ENCODE measurements at places on chromosomes 13 and 19. TPM values are rescaled to one million over a fixed set of nuclear protein-coding genes. Genes with fewer than 3 reads are reported as not detected.

DNA sequence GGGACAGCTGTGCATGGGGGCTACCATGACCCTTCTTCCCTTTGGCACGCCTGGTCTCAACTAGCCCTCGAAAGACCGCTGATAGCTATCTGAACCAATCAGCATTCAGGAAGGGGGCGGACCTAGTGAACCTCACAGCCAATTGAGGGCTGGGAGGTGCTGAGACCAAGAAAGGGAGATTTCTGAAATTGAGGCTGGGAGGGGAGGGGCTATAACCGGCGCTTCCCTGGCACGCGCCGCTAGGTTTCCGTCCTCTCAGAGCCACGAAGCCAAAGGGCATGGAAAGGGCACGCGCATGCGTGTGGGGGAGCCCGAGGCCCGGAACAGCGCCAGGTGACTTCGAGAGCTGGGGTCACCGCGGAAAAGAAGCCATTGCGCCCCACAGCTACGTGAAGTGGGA is 4.2 kb upstream of the PAFAH1B3 start:
- H3K27me3 ChIP-seq = peaks cover 7% of the 10 kb centered on the region
- H3K36me3 ChIP-seq = no peaks in the 10 kb centered on the region
- no peak overlapping the region for H3K27ac ChIP-seq
- DNase-seq = no peak
- peaks cover 17% of the 10 kb centered on the region for H3K4me1 ChIP-seq
- H3K4me3 ChIP-seq = no peak overlapping the region

DNA sequence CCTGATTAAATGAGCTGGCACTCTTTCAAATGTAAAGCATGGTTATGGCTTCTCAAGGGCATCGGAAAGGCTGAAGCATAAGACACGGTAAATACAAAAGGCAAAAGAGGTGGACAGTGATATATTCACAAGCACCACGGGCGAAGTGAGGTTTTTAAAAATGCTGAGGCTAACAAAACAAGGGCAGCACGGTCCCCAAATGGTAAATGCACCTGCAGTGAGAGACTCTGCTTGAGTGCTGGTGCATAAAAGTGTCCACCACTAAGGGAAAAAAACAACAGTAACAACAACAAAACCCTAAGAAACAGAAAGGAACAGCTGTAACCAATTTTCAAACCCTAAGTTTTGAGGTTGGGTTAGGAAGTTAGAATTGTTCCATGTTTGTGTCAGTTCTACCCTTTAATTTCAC is 234.9 kb downstream of the PCDH9 start:
- no peaks in the 10 kb centered on the region for H3K4me1 ChIP-seq
- no peaks in the 10 kb centered on the region for H3K36me3 ChIP-seq
- H3K4me3 ChIP-seq = no peak overlapping the region
- no peaks in the 10 kb centered on the region for H3K27me3 ChIP-seq
- DNase-seq = no peak

DNA sequence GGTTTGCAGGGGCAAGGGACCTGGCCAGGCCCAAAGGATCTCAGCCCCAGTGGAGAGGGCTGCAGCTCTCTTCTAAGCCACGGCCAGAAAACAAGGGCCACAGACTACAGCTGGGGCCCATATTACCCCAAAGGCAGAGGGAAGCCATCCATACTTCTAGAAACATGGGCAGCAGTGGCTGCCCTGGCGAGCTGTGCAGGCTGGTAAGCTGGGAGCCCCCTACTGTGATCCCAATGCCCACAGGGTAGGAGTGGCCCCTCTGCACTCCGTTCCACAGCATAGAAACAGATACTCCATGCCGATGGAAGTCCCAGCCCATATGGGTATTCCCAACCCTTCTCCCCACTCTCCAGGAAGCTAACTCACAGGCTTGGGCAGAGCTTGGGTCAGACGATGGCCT is 25.1 kb downstream of the VSTM2B start:
- no peaks in the 10 kb centered on the region for H3K4me1 ChIP-seq
- no peak for DNase-seq
- H3K27me3 ChIP-seq = peaks cover 22% of the 10 kb centered on the region
- H3K36me3 ChIP-seq = no peaks in the 10 kb centered on the region
- no peak overlapping the region for H3K4me3 ChIP-seq

DNA sequence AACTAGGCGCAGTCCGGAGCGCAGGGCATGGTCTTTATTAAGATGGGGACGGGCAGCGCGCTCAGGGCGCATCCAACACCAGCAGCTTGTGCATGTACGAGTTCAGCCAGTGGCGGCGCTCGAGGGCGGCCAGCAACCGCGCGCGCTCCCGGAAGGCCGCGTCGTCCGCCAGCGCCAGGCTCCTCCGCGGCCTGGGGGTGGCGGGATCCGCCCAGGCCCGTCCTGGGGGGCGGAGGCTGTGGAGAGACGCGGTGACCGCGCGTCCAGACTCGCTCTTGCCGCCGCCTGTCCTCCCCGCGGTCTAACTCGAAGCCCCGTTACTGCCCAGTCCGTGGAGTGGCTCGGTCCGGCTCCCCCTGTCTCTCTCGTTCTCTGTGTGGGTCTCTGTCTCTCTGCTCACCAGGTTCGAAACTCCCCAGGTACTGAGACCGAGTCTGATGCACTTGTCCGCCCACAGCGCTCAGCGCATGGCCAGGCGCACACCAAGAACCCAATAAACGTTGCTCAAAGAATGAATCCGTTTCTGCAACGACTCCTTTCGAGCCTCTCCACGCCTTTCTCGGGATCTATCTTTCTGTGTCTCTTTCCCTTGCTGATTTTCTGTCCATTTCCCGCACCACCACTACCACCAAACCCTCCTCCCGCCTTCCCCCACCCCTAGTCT is 702 bp downstream of the PTH2 start:
- no peaks in the 10 kb centered on the region for H3K36me3 ChIP-seq
- H3K4me3 ChIP-seq = peak overlapping the region; percentile 86
- DNase-seq = peak; percentile 93
- H3K27ac ChIP-seq = peak overlapping the region; percentile 67

- H3K36me3 ChIP-seq = peaks cover 7% of the 10 kb centered on the region
- no peaks in the 10 kb centered on the region for H3K27me3 ChIP-seq
- H3K4me1 ChIP-seq = no peaks in the 10 kb centered on the region
- H3K27ac ChIP-seq = no peak overlapping the region
- H3K4me3 ChIP-seq = no peak overlapping the region
Measured at GRCh38 chr13:32234914-32235313, 80.2 kb downstream of the ZAR1L start.

- H3K27ac ChIP-seq = no peak overlapping the region
- H3K4me1 ChIP-seq = peaks cover 35% of the 10 kb centered on the region
- H3K36me3 ChIP-seq = no peaks in the 10 kb centered on the region
- no peak overlapping the region for H3K4me3 ChIP-seq
- H3K27me3 ChIP-seq = peaks cover 3% of the 10 kb centered on the region
Measured at GRCh38 chr13:29922281-29922821, 71.9 kb upstream of the UBL3 start.

DNA sequence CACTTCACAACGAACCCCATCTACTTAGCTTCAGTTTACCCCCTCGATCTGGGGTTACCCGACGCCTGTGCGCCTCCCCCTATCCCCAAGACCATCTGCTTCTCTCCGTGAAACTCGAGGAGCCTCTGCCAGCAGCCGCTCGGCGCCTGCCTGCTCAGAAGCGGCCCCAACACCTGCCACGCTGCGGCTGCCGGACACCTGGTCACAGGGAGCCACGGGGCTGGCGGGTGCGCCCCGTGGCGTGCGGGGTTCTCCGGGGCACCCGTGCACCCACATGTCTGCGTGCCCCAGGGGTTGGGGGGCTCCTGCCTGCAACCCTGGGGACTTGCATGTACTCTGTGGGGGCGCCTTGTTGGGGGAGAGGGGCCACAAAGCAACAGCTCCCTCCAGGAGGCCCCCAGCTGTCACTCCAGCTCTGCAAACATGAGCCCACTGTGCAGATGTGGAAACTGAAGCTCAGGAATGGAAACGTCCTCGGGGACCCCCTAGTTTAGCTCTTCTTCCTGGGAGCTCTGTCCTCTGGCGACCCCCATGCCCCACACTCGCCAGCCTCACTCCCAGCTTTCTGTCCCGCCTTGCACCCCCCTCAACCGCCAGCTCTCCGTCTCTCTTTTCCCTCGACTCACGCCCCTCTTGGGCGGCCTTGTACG is 7.0 kb upstream of the SEMA6B start:
- DNase-seq = no peak
- no peak overlapping the region for H3K4me3 ChIP-seq
- no peaks in the 10 kb centered on the region for H3K27me3 ChIP-seq
- no peaks in the 10 kb centered on the region for H3K4me1 ChIP-seq

DNA sequence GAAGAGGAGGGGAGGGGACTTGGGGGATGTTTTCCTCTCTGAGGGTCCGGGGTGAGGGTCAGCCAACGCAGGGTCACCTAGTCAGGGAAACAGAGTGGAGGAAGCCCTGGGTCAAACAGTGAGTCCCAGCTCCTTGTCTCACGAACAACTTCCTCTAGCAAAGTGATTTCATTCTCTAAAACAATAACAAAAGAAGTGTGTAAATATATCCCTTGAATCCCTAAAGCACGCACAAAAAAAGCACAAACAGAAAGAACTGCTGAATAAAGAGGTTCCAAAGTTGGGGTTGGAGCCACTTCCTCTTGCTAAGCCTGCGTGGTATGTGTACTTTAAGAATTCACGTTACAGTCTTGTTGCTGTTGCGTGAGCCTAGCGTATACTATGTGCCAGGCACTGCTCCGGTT is 1.5 kb upstream of the C5AR2 start:
- no peaks in the 10 kb centered on the region for H3K27me3 ChIP-seq
- DNase-seq = no peak
- H3K4me3 ChIP-seq = no peak overlapping the region
- H3K36me3 ChIP-seq = no peaks in the 10 kb centered on the region
- peaks cover 3% of the 10 kb centered on the region for H3K4me1 ChIP-seq

- no peak overlapping the region for H3K27ac ChIP-seq
- peaks cover 9% of the 10 kb centered on the region for H3K4me1 ChIP-seq
- no peak overlapping the region for H3K4me3 ChIP-seq
- no peaks in the 10 kb centered on the region for H3K27me3 ChIP-seq
- H3K36me3 ChIP-seq = peaks cover 22% of the 10 kb centered on the region
Measured at GRCh38 chr19:8252922-8253589, 43.9 kb downstream of the CERS4 start.

DNA sequence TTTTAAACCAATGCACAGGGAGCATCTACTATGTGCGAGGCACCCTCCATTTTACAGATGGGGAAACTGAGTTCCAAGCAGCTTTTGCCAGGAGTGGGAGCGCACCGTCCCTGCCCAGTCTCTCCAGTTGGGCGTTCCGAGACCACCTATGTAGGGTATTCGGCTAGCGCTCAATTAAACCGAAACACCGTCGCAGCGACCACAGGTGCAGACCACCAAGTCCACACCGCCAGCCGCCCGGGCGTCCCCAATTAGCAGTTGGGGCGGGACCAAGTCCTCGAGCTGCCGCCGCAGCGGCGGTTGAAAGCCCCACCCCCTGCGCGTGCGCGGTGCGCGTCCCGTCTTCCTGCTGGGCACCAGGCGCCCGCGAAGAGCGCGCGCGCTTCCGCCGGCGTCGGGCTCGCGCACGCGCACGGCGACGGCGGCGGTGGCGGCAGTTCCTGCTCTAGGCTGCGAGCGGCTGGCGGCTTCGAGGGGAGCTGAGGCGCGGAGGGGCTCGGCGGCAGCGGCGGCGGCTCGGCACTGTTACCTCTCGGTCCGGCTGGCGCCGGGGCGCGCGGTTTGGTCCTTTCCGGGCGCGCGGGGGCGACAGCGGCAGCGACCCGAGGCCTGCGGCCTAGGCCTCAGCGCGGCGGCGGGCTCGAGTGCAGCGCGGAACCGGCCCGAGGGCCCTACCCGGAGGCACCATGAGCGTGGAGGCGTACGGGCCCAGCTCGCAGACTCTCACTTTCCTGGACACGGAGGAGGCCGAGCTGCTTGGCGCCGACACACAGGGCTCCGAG is at the start of gene UPF1:
Gene UPF1, plus strand, starts transcription at position 436 of the 782 bp plus-strand sequence. Its CDS starts 251 bp downstream, at position 687.
- peak; percentile 99 for DNase-seq
- H3K36me3 ChIP-seq = peaks cover 33% of the 10 kb centered on the region
- H3K4me3 ChIP-seq = peak within 1 kb of the TSS; percentile 98
- H3K4me1 ChIP-seq = peaks cover 34% of the 10 kb centered on the region

DNA sequence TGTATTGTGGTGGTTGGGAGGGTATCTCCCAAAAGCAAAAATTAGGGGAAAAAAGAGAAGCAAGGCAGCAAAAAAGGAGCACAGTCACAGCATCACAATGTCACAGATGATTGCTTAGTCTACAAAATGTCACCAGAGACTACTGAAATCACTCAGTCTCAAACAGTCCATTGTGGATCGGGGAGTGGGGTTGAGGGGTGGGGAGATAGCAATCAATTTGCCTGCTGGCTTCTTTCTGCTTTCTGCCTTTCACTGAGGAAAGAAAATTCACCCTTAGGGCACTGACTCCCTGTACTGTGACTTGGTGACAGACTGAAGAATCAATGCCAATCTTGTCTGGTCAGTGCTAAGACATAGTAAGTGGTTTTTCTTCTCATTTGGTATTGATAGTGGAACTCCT is 2127.1 kb upstream of the PCDH20 start:
- H3K4me3 ChIP-seq = no peak overlapping the region
- no peaks in the 10 kb centered on the region for H3K4me1 ChIP-seq
- H3K36me3 ChIP-seq = no peaks in the 10 kb centered on the region
- H3K27ac ChIP-seq = no peak overlapping the region
- H3K27me3 ChIP-seq = no peaks in the 10 kb centered on the region
- DNase-seq = no peak

GRCh38 chr19:13634658-13635057 is 128.4 kb upstream of the CACNA1A start:
- DNase-seq = no peak
- H3K4me1 ChIP-seq = no peaks in the 10 kb centered on the region
- no peak overlapping the region for H3K4me3 ChIP-seq
- H3K36me3 ChIP-seq = no peaks in the 10 kb centered on the region
- no peaks in the 10 kb centered on the region for H3K27me3 ChIP-seq

GRCh38 chr13:101747039-101747438 is 294.6 kb downstream of the ITGBL1 start:
- H3K4me1 ChIP-seq = no peaks in the 10 kb centered on the region
- no peaks in the 10 kb centered on the region for H3K27me3 ChIP-seq
- H3K27ac ChIP-seq = no peak overlapping the region
- no peak for DNase-seq

- peaks cover 34% of the 10 kb centered on the region for H3K4me1 ChIP-seq
- peak overlapping the region; percentile 99 for H3K27ac ChIP-seq
- no peak for DNase-seq
- peaks cover 27% of the 10 kb centered on the region for H3K36me3 ChIP-seq
- peak overlapping the region; percentile 97 for H3K4me3 ChIP-seq
Measured at GRCh38 chr13:26221399-26221720, 754 bp downstream of the RNF6 start.

- peak overlapping the region; percentile 98 for H3K4me3 ChIP-seq
- peak; percentile 94 for DNase-seq
- peaks cover 4% of the 10 kb centered on the region for H3K4me1 ChIP-seq
Measured at GRCh38 chr19:50556282-50557008, 11.8 kb downstream of the LRRC4B start.

DNA sequence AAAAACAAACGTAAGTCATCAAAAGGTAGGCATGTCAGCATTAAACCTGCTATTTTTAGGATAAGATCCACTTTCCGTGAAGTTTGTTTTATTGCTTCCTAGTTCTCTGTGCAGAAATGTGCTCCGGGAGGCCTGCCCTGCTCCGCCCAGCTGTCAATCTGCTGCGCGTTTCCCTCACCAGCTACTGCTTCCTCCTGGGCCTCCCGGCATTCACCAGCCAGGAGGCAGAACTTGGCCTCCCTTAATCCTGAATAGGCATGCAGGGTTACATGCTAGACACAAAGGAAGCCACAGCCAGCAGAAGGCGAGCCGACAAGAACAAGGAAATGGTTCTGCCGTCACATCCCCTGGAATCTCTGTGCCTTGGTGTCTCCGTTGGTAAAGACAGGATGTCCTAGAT is 386.2 kb downstream of the IRS2 start:
- no peaks in the 10 kb centered on the region for H3K36me3 ChIP-seq
- H3K4me1 ChIP-seq = no peaks in the 10 kb centered on the region
- H3K4me3 ChIP-seq = no peak overlapping the region
- no peaks in the 10 kb centered on the region for H3K27me3 ChIP-seq

Gene GPR12
- not detected for total RNA-seq

Gene ZNF577
- total RNA-seq = 5.4 TPM

Gene LYPD5
- 0.42 TPM for total RNA-seq

Gene RNF17
- not detected for total RNA-seq

Gene KIR3DL2
- total RNA-seq = 0.47 TPM

Gene SYDE1
- 1.1 TPM for total RNA-seq

Measured in activated CD4-positive, alpha-beta T cell treated with anti-CD3 and anti-CD28 coated beads, Interleukin-2, amount 10 ng/mL, durations not matched to agents 24 days and 14 days (primary cell).